Urothelium cell line (cell line): ENCODE measurements at places on chromosomes 6 and 20.

DNA sequence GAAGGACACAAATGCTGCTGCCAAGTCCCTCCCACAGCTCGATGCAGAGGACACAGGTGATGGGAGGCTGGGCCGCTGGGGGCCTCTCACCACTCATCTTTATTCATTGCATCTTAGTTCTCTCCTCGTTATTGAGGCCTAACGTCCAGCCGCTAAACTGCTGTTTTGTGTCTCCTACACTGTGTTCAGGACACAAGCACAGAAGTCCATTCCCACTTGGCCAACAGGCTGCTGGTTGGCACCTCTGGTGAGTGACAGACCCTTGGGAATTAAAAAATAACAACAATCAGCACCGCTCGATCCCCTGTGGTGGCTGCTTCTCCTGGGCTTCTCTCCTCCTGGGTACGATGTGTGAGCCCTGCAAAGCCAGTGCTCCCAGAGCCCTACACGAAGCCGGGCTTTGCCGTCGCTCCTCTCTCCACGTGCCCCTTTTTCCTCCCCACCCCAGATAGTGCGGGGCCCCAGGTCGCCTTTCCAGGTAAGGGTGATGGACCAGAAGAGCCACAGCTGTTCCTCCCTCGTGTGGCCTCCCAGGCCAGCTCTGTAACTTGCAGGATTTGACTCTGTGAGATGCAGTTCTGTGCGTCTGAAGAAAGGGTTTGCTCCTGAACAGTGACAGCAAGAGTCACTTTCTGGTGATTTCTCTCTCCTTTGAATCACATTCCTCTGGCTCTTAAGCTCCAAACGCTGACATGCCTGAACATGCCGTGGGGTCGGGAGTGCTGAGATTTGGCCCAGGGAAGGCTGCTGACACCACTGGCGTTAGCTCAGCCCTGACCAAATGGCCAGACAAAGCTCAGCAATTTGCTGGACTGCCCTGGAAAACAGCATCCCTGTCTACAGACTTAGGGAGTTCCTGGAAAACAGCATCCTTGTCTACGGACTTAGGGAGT, 59.3 kb downstream of the DLL1 start:
- no peak for DNase-seq

GRCh38 chr20:47206962-47207641, 149.4 kb downstream of the ZMYND8 start:
- no peak for DNase-seq

DNA sequence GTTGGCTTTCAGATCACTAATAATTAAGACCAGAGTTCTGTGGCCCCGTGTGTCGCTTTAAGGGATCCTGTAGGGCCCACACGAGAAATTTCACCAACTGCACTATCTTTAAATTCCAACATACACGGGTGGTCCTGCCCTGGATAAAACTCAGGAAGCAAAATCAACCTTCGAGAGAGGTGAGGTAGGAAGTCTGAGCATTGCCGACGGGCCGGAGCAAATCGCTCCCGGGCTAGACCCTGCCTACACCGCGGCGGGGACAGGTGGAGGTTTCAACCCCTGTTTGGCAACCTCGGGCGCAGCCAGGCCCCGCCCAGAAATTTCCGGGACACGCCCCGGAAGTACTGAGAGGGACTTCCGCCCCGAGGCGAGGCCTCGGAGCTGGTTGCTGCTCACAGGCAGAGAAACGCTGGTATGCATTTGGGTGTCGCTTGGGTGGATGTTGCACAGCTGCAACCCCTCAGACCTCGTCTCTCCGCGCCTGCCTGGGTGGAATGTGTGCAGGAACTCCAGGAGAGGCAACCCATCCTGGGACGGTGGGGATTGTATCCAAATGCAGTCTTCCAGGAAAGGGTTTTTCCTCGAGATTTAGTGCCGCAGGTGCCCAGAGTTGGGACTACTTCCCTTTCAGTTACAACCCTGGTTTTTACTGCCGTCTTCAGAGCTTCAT, 19.9 kb downstream of the ZKSCAN8 start:
- DNase-seq, result no peak

- DNase-seq, result no peak
These were observed 8.9 kb downstream of the BMP6 start for GRCh38 chr6:7734707-7735383.

- DNase-seq, result no peak
These were observed 243.4 kb downstream of the TRDN start for GRCh38 chr6:123393331-123393730.

DNA sequence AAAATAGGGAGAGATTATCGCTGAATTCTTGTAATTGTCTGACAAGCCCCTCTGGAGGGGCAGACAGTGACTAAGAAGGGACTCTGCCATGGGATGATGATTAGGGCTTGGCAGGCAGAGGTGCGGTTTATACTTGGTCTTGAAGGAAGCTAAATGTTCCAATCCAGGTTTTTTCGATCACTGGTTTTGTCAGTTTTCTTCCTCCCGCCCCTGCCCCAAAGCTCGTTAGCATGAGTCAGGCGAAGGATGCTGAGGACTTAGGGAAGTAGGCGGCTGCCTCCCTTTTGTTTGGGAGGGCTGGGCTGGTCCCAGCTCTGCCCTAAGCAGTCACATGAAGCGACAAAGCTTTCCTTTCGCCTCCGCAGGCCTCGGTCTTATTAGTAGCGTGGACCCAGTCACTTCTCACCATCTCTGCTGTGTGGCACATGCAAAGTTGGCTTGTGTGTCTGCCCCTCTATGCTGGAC, 314.2 kb downstream of the CDC5L start:
- DNase-seq, result peak; percentile 36

- DNase-seq, result no peak
These were observed 51.9 kb downstream of the MEP1A start for GRCh38 chr6:46845126-46845525.

- DNase-seq, result no peak
These were observed 111.2 kb upstream of the SIM1 start for GRCh38 chr6:100575921-100576320.

DNA sequence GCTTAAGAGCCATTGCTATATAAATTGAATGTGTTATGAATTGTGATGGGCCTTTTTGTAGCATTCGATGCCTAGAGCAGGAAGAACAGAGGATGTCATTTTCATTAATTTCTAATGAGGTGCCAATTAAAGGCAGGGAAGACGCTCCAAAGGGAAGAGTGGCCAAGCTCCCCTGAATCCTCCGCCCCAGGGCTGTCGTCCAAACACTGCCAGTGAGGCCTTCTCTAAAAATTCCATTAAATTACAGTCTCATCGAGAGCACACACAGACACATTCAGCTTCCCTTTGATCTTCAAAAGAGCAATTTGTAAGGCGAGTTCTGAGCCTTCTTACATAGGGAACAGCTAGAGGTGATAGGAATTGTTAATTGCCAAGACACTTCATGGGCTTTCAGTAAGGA, 300.0 kb downstream of the ZFAND3 start:
- no peak for DNase-seq

- peak; percentile 78 for DNase-seq
These were observed 302.7 kb upstream of the ZFP64 start for GRCh38 chr20:52494244-52494643.

DNA sequence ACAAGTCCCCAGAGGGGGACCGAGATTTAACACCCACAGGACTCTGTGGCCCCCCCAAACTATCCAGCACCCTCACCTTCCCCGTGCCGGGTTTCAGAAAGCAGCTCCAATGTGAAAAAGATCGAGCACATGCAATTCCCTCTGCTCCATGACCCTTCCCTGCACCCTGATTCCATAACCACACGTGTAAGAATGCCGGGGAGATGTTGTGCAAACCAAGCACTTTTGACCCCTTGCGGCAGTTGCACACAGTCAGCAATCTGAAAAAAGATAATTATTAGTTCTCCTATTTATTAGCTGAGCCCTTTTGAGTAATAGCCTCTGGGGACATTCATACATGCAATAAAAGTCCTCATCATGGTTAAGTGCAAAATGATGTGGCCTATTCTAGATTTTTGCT, 13.0 kb downstream of the FOXQ1 start:
- no peak for DNase-seq

GRCh38 chr6:29737707-29738630, 14.7 kb downstream of the HLA-F start:
- DNase-seq, result peak; percentile 54

DNA sequence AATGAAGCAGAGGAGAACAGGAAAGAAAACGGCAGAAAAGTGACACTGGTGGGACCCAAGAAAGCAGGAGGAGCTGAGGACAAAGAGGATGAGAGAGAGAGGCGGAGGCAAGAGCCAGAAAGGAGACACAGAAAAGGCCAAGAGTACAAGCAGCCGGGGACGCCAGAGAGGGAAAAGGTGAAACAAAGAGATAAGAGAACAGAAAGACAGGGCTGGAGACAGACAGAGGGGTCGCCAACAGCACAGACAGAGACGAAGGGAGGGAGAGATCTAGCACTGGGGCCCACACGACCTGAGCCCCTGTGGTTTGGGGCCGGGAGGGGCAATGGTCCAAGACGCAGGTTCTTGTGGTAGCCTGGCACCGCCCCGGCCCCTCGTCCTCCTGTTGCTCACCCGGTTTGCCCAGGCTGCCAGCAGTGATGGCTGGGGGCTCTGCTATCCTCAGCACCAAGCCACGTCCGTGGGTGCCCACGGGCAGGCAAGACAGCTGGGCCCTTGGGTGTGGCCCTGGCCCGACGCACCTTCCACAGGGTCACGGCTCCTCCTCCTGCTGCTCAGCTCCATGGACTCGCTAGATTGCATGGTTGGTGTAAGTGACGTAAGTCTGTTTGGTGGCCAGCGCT, 123.5 kb downstream of the GRM4 start:
- no peak for DNase-seq

DNA sequence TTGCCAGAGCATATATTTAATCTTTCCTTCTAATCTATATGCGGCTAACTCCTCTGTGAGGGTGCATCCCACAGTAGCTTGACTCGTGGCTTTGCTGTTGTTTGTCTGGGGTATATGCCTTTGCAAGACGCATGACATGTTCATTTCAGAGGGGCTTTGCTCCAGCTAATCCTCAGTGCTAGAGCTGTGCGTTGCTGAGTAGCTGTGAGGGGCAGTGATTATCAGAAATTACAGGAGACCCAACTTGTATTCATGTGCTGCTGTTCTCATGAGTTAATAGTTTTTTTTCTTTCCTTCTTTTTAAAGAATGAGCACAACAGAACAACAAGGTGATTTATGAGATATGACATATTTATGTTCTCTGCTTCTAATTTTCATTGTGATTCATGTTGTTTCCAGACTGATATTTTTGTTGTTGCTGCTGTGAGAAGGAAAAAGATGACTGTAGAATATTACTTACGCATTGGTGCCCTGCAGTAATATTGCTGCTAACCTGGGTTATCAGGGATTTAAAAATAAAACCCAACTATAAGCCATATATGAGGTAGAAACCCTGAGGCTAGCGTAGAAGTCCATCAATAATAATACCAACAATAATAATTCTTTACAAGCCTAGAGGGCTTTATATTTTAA, 168.3 kb downstream of the KLHL32 start:
- no peak for DNase-seq

- DNase-seq, result no peak
These were observed 35.0 kb downstream of the AKIRIN2 start for GRCh38 chr6:87667032-87667431.

DNA sequence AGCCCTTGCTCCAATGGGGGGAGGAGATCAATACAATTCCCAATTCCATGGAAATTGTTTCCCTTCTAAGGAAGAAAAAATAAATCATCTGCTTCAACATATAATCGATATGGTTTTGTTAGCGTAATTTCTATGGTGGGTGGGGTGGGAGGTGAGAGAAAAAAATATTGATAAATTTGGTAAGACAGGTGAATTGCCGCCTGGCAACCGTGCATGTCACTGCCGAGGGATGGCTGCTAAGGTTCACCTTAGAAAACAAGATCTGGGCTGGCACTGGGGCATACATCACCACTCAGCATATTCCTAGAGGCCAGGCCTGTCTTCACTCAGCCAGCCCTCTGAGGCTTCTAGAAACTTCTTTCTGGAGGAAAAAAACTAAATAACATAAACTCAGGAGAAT, 104.1 kb downstream of the ZNF217 start:
- no peak for DNase-seq

DNA sequence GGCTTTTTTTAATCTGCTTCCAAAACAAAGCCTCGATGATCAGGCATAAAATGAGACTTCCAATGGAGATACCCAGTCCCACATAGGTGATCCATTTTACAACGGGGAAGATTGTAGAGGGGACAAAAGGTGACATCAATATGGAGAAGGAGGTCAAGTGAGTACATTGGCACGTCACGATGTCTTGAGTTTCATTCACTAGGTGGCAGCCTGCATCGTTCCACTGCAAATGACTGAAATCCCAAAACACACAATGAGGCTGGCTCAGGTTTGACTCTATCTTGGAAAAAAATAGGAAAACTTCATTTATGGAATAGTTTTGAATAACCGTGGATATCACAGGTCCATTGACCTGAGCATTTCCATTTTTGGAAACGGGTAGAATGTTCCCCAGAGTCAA, 32.5 kb downstream of the ADGRF1 start:
- no peak for DNase-seq

DNA sequence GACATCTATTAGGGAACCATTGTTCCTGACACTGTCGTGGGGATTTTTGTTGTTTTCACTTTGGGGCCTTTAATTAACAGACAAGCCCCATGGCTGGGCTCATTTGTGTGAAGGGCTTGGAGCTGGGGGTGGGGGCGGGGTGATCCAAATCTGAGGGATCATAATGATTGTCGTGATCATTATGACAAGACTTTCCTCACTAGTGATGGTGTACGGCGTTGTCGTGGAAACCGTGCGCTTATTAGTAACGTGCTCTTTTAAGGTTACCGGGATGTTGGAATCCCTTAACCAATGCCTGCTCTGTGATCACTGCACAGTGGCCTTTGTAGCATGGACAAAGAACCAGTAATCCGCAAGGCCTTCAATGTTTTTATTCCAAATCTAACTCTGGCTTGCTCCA, 18.6 kb downstream of the PDYN start:
- no peak for DNase-seq

DNA sequence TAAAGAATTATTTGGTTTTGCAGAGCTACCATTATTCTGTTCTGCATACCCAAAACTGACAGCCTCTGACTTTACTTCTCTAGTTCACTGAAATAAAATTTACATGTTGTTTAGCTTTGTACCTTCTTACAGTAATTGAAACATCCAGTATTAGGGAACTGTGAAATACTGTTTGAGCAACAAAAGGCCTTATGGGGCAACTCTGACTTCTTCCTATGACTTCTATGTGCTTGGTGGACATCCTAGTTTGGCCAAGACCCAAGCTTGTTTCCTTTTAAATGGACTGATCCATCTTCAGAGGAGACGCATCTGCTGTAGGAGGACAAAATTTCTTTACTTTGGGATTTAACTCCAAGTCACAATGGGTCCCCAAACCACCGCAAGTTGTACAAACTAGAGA, 44.7 kb downstream of the NR2E1 start:
- no peak for DNase-seq

DNA sequence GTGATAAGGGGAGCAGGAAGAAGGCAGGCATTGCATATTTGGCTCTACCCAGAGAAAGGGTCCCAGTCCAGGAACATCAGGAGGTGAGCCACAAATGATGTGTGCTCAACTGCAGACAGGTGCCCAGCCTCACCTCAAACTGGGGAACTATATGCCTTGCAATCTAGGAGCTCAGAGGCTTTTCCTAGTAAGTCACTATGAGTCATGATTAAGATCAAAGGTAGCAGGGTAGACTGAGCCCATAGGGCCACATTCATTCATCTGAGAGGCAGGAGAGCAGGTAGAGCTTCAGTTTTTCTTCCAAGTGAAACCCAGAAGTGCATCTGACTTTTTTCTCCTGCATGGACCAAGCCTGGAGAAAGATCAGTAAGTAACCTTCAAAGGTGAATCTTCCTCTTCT, 31.3 kb downstream of the MARCKS start:
- DNase-seq, result no peak
